ENCODE measurements at places on chromosomes 11 and 22.

DNA sequence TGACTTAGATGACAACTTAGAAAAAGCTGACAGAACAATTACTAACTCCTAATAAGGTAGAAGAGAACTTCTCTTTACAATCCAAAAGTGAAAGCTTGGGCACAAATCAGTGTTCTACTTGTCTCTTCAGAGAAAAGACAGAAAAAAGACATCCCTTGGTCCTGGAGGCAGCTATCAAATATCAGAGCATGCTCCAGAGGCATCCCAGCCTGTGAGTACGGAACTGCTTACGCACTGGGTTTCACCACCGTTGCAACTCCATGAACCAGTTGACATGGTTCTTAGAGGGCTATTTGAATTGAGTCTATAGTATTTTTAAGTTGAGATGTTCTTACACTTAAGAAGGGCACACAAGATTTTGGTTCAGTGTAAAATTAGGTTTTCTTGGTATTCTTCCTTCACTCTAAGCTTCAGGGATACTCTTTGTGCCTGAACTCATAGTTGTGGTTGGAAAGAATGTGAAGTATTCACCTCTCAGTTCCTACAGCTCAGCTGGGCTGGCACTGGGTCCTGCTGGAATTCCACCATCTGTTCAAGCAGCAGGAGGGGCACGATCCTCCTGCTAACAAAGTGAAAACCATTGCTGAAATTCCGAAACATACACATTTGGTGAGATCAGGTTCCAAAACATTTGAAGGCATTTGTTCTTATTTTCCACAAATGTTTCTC, 6.3 kb downstream of the AKIP1 start:
- peak; percentile 97 for DNase-seq

GRCh38 chr11:133414506-133414905, 117.8 kb downstream of the OPCML start:
- no peak for DNase-seq

DNA sequence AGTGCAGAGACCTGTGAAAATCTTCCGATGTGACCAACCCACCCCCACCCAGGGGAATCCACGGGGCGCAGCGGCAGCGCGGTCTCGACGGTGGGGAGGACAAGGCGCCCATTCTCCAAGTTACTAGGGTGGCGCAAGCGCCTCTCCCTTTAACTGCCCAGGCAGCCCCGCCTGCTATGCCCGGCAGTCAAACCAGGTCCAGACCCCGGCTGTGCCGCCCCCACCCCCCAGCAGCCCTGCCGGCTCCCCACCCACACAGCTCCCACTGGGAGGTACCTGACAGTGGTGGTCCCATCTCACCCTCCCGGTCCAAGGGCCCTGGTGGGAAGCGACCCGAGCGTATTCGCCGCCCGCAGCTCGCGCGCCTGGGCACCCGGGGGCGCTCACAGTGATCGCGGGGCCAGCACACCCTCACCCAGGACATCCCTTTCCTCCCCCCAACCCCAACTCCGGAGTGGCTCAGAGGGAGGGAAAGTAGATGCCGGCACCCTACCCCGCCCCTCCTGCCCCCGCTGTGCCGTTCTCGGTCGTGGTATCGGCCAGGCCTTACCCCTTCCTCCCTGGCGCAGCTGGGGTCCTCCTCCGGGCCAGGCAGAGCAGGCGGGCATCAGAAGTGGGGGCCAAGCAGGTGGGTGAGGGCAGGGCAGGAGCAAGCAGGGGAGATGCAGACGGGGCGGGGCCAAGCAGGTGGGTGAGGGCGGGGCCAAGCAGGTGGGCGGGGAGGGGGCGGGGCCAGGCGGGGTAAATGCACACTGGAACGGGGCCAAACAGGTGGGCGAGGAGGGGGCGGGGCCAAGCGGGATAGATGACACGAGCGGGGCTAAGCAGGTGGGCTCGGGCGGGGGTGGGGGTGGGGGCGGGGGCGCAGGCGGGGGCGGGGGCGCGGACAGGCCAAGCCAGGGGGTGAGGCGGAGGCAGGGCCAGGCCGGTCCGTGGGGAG, at the start of gene TRPM5:
TSS of gene TRPM5 (minus strand) at position 634 of the 940 bp plus-strand sequence. CDS start 21,478 bp downstream, outside the sequence.
- no peak for DNase-seq

GRCh38 chr11:84430661-84431060, 1144.5 kb upstream of the CCDC90B start:
- DNase-seq = no peak

- no peak for DNase-seq
Measured at GRCh38 chr11:134560066-134560465, 148.0 kb upstream of the B3GAT1 start.

- no peak for DNase-seq
Measured at GRCh38 chr11:122146475-122146874, 30.5 kb upstream of the BLID start.

- DNase-seq = no peak
Measured at GRCh38 chr11:58243954-58244353, 15.2 kb upstream of the OR10Q1 start.

DNA sequence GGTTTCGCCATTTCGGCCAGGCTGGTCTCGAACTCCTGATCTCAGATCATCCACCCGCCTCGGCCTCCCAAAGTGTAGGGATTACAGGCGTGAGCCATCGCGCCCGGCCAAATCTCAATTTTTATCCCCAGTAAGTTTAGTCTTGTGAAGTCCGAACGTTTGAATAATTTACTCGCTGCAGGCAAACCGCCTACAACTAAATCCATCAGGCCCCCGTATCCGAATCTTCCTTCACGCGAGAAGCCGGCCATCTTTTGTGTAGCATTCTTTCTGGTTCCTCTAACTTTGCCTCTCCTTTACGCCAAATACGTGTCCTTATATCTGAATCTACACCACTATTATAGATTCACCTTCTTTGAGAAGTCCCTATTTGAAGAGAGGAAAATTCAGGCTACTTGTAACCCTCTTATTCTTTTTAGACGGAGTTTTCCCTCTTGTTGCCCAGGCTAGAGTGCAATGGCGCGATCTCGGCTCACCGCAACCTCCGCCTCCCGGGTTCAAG, 581 bp upstream of the EIF3L start:
- peak; percentile 15 for DNase-seq

- DNase-seq = no peak
Measured at GRCh38 chr11:11555208-11555607, 66.6 kb downstream of the GALNT18 start.

DNA sequence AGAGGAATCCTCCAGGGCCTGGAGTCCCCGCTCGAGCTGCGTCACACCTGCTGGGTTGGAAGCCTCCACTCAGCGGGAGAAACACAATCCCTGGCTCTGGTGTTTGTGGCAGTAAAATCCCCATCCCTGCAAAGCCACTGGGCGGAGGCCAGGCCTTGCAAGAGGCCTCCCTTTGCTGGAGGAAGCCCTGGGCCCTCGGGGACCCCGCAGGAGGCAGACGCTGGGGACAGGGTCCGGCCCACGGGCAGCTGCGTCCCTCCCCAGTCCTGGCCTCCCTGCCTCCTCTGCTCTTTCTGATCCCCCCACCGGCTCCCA, 194.7 kb downstream of the BRD1 start:
- no peak for DNase-seq

Measured in fibroblast of skin of scalp (primary cell).